ENCODE measurements at places on chromosomes 5 and 9.

DNA sequence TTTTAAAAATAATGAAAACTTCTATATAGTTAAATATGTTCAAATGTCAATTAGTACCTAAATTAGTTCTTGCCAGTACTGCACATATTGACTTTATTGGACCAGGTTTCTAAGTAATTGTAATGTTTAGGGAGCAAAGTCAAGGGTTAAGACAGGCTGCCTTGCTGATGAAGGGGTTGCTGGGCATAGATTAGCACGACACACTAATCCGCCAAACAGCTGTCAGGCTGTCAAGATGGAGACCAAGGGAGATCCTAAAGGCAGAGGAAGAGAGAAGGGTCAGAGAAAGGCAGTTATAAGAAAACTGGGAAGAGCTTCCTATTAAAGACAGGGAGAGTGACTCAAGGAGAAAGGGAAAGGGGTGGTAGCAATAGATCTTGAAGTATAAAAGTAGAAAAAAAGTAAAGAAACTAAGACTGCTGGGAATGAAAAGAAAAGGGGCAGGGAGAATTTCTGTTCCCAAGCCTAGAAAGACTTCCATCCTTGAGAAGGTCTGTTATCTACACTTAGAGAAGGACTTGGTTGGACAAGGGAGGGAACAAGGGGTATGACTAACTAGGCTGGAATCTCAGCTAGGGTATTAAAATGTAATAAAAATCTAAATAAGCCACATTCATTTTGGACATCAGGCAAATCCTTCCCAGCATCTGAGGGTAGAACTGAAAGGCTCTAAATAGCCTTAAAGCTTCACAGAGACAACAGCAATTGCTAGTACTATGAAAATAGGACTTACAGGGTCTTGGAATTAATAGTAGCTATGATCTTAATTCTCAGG lies 188.7 kb downstream of the FBXL17 start:
- ATAC-seq = no peak

DNA sequence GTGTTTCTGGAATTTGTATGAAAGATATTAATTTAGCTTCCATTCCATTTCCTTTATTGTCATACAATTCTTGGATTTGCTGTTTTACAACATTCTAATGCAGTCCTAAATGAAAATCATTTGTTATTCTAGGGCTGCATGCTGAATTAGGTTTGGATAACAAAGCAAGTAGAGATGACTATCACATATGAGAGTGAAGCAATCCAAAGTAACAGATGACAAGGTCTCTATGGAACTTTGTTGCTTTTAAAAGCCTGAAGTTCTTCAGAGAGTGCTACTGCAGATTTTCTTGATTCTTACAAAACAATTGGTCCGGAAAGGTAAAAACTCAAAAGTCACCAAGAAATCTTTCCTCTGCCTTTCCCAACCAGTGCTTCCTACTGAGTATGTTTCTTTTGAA lies 56.9 kb upstream of the VCAN start:
- no peak for ATAC-seq

DNA sequence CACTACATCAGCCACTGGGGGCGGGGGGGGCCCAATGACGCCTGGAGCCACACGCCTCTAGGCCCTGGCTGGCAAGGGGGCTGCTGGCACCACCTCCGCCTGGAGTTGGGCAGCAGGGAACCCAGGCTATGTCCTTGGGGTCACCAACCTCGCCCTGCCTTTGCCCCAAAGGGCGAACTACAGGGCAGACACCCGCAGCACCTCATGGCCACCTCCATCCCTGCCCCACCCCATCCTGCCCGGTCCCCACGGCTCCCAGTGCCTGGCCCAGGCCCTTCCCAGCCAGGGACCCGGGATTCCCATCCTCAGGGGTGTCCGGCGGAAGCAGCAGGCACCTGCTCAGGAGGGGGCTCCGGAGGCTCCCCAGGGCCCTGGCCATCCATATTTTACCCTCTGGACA lies 37.0 kb downstream of the NACC2 start:
- ATAC-seq = no peak

GRCh38 chr9:137479892-137480685 lies 21.0 kb upstream of the NSMF start:
- no peak for ATAC-seq

- peak; percentile 17 for ATAC-seq
Measured at GRCh38 chr5:150317048-150318003, 14.6 kb upstream of the ARSI start.

DNA sequence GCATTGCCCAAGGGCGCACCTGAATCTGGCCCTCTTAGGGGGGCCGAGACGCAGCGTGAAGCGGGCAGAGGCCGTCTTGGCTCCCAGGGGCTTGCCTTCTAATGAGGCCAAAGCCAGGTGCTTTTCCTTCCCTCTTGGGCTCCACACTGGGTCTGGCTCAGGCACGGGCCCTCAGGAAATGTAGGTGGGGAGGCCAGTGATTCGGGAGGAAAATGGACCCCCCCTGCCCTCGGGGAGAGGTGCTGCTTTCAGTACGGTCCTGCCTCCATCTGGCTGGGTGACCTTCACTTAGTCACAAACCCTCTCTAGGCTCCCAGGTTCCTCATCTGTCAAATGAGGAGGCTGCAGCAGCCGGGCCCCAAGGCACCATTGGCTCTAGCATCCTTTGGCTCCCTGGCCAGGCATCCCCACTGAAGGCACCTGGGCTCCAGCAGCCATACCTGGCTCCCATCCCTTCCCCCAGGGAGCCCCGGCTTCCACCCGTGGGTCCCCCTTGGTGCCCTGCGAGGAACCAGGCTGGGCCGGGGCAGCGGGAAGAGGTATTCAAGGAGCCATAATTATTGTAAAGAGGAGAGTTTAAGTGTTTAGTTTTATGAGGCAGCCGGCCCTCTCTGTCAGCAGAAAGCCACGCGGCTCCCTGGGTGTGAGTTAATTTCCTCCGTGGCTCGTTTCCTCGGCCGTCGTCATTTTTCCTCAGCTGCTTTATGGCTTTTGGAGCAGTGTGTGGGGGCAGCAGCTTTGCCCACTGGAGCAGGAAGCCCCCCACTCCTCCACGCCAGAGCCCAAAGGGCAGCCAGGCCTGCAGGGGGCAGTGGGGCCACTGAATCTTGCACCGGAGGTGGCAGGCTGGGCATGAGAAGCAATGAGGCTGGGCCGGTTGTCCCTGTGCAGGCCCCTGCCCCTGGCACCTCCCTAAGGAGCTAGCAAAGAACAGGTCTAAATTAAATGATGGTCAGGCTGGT lies 24.9 kb upstream of the UNC5A start:
- no peak for ATAC-seq

DNA sequence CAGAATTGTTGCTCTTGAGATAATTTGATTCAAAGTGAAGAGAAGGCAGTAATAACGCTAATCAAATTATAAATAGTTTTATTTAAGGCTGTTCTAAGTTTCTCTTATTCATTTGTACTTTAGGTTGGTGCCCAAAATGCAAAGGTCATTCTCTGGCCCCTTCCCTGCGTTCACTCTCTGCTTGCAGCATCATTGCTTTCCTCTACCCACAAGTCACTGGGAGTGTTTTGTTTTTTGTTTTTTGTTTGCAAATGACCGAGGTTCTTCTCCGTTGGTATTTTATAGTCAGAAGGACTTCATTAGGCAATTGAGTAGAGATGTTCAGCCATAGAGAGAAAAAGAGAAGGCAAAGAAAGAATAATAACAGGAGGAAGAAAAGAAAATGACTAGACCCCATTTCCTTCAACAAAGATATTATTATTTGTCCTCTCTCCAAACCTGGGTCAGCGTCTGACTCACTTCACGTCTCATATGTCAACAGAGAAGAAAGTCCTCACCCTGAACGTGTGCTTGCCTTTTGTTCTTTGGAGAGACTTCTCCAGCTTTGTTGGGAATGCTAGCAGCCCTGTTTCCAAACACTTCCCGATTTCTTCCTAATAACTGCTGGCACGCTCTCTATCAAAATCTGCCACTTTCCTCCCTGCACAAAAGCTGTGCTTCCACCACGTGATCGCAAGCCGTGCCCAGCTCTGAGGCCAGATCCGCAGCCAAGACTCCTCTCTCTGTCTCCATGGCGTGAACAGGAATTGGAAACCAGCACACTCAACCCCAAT lies 119.8 kb downstream of the EBF1 start:
- peak; percentile 71 for ATAC-seq

GRCh38 chr5:8135742-8136141 lies 266.8 kb downstream of the MTRR start:
- ATAC-seq = no peak

Measured in gastroesophageal sphincter (tissue), 4 donors.